ENCODE measurements at places on chromosomes 3 and 15. TPM values are rescaled to one million over a fixed set of nuclear protein-coding genes. Genes with fewer than 3 reads are reported as not detected.
A peak's percentile ranks its signal among the peaks of the same experiment; 100 is the strongest.

DNA sequence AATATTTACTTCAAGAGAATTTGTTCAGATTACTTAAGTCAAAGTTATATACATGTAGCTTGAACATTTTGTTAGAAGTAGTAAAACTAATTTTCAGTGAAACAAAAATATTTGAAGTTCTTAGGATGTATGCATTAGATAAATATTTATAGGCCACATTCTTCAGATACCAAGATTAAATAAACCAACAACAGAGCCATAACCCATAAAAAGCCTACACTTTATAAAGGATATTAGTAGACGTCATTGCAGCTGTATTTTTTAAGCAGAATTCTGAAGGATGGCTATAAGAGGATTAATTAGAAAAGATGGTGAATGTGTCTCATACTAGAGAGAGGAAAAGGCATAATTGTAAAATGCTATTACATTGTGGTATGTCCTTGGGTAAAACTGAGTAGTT, 449.7 kb upstream of the ALCAM start:
- no peak for DNase-seq

DNA sequence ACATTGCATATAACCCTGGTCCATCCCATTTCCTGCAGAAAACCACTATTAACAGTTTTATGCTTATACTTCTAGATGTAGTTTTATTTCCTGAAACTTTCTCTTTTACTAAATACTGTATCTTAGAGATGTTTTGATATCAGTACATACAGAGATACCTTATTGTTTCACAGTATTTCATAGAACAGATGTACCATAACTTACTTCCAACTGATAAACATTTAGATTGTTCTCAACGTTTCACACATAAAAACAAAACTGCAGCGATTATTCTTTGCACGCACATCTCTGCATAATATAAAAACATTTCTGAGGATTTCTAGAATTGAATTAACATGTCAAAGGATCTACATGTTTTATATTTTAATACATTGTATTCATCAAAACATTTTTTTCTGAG, 2.6 kb downstream of the ZNF80 start:
- DNase-seq, result no peak

DNA sequence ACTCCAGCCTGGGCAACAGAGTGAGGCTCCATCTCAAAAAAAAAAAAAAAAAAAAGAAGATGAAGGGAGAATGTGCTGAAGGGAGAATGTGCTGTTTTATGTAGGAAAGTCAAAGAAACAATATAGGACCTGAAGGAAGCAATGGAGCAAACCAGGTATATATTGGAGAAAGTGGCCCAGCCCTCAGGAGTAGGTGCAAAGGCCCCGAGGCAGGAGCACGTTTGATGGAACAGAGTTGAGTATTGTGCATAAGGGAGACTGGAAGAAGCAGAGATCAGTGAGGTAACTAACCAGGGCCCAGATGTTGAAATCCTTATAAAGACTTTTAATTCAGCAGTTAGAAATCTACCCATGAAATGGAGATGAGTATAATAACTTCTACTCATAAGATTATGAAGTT, 79.6 kb downstream of the MAP2K5 start:
- no peak for DNase-seq

- DNase-seq, result no peak
These were observed 88.7 kb downstream of the PLXNA1 start for GRCh38 chr3:127071597-127072001.

DNA sequence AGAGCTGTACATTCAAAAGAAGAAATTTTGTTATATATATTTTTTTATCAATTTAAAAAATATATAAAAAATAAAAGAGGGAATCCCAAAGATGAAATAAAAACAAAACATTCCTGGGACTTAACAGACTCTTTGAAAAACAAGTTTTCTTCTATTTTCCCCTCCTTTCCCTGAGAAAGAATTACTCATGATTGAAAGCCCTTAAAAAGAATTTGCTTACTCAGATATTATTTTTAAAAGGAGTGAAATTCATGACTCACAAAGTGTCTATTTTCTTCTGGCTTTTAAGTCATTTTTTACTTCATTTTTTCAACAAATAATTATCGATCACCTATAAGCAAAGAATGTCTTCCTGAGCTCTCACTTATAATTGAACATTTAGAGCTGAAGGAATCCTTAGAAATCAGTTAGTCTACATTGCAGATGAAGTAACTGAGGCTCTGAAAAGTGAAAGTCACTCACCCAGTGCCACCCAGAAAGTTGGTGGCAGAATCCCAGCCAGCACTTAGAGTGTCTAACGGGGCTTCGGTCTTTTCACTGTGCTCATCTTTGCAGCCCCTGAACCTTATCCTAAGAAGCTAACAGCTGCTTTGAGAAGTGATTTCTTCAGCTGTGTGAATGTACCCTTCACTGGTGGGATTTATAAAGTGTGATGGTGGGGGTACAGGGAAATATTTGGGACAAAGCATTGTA, 42.5 kb upstream of the NUDT16 start:
- no peak for DNase-seq

DNA sequence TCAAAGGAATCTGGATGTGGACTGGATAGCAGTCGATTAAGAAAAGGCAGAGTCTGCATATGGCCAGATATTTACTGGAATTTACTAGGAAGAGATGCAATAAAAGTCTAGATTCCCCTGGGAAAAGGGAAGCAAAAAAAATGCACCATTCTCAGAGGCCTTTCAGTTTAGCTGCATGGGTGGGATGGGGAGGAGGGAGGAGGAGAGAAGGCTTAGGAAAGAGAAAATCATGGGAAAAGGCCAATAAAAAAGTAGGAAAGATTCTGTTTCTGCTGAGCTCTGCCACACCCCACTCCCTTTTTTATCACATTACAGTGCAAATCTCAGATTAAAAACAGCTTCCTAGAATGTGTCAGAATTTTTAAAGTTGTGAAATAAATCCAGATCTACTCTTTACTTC, 103.6 kb downstream of the ADAMTS9 start:
- no peak for DNase-seq

DNA sequence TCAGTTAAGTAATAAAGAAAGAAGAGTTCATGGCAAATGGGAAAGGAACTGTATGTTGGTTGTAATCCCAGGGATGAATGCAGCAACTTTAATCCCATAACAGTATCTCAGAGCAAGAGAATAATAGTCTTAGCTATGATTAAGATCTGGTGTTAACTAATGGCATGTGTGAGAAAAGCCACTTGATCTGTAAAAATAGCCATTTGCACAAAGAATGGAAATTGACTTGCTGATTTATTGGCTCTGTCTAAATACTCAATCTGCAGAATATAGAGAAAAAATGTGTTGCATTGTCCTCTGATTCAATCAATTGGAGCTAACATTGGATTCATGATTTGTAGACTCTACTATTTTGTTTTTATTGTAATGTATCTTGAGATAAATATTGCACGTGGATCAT, 987.0 kb downstream of the NSUN3 start:
- no peak for DNase-seq

GRCh38 chr3:25610167-25610566, 54.5 kb downstream of the TOP2B start:
- DNase-seq, result no peak

GRCh38 chr3:78825858-78826215, 942.0 kb downstream of the ROBO1 start:
- no peak for DNase-seq

GRCh38 chr3:10519236-10519635, 13.8 kb upstream of the ATP2B2 start:
- DNase-seq, result no peak

DNA sequence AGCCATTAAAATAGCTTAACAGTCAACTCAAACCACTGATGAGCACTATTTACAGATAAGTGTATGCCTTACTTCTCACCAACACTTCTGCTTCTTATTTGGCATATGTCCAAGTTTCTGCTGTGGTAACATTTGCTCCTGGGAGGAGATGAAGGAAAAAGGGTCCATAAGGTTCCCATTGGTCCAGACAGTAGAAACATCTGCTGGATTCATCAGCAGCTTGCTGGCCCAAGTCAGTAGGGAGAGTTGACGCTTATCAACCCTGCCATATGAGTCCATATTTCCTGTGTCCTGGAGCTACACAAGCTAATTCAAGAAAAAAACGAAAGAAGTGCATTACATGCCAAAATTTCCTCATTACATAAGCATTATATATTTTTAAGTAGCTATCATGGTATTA, 824.5 kb downstream of the CADM2 start:
- DNase-seq, result peak; percentile 3

DNA sequence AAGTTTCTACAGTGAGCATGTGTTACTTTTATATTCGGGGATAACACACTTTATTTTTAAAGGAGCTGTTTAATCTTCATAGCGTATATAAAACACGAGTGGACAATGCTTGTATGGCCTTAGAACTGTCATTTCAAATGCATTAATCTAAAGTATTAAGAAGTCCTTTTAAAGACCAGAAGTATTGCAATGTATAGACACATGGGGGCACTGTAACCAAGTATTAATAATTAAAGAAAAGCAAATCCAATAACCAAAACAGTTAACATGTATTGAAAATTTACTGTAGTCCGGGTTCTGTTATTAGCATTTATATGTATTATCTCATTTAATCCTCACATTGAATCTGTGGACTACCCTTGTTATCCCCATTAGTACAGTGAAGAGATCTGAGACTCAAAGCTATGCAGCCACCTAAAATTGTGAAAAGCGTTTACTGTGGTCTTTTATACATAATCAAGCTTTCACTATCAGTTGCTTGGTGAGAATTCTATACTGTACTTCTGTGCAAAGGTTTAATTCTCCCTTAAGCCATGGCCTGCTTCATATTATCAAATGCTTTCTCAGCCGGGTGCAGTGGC, 10.1 kb downstream of the ARL14 start:
- peak; percentile 31 for DNase-seq

- DNase-seq, result no peak
These were observed 1.3 kb downstream of the ATXN7 start for GRCh38 chr3:63864965-63865327.

The REC114 gene
- total RNA-seq, result not detected

The XRN1 gene
- total RNA-seq, result 32.1 TPM

The GRM2 gene
- total RNA-seq, result 5.6 TPM

The PLCL2 gene
- total RNA-seq, result 1.0 TPM

The NOX5 gene
- not detected for total RNA-seq

The TADA3 gene
- 46.1 TPM for total RNA-seq

The FSTL1 gene
- 89.1 TPM for total RNA-seq

The CILP gene
- total RNA-seq, result 0.04 TPM
